Stimulated activated CD4-positive, alpha-beta T cell treated with anti-CD3 and anti-CD28 coated beads, Interleukin-2, amount 100 ng/mL, for 24 hours (primary cell): ENCODE measurements at places on chromosomes 1 and 21.

- DNase-seq, result peak; percentile 65
These were observed 28.4 kb upstream of the C1orf159 start for GRCh38 chr1:1144122-1144842.

- DNase-seq, result no peak
These were observed 49.6 kb downstream of the ATG4C start for GRCh38 chr1:62833529-62833928.

DNA sequence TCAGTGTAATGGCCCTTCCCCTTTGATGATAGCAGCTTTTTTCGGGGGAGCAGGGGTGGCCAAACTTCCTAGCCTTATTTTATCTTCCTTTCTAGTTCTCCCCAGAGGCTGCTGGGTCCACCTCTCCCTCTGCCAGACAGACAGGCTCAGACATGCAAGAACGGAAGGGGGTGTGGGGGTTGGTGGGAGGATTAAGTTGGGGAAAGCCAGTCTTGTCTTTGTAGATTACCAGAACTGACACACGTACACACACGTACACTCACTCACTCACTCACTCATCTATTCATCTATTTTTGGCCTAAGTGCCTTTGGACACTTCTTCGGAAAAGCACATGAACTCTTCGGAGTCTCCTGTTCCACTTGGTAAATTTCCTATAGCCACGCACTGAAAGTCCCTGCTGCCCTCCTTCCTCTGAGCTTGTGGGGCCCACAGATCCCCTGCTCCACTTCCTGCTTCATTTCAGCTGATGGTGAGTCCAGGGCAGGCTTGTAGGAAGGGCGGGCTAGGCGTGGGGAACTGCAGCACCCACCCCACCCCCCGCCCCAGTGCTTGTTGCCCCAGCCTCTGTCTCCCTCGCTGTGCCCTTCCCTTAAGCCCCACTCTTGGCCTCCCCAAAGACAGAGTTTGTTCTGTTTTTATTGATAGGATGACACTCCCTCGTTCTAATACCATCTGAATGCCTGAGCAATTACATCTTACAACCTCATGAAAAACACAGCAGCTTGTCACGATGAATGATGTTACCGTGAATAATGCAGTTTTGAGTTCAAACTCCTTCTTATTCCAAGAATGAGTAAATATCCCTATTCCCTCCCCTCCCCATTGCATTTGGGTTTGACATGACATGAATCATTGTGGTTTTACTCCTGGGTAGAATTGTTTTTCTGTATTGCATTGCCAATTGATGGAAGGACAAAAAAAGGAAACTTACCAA is 60.7 kb upstream of the ATP5PO start:
- DNase-seq, result peak; percentile 68

- DNase-seq, result no peak
These were observed 15.9 kb downstream of the CD58 start for GRCh38 chr1:116554924-116555323.

- DNase-seq, result no peak
These were observed 17.7 kb downstream of the FHAD1 start for GRCh38 chr1:15264769-15265168.

- no peak for DNase-seq
These were observed 45.1 kb upstream of the EPS15 start for GRCh38 chr1:51564124-51564523.

GRCh38 chr1:202182040-202182877 is 11.3 kb upstream of the LGR6 start:
- no peak for DNase-seq

GRCh38 chr1:117564227-117565075 is 41.4 kb upstream of the TENT5C start:
- DNase-seq, result no peak

DNA sequence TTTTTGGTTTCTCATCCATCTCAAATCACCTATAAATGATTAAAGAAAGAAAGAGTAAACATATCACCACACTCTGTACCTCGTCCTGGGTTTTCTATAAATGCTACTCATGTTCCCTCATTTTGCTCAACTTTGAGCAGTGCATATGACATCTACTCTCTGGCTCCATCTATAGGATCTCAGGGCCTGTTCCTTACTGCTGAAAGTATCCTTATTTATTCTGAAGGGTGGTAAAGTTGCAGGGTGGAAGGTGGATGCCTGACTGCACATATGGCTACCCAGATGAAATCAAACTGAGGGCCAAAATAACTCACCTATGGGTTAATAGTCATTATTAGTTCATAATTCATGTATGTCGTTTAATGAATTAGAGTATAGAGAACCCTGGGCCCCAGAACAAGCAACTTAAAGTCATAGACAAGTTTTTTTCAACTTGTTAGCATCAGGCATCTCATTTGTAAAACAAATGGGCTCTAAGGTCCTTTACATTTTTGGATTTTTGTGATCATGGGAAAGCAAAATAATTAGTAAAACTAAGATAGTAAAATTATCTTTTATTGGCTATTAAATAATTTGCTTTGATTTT is 46.5 kb downstream of the NCF2 start:
- DNase-seq, result no peak

GRCh38 chr21:36035381-36035791 is 24.9 kb downstream of the SETD4 start:
- no peak for DNase-seq

- no peak for DNase-seq
These were observed 45.7 kb downstream of the MTF2 start for GRCh38 chr1:93124556-93125355.

DNA sequence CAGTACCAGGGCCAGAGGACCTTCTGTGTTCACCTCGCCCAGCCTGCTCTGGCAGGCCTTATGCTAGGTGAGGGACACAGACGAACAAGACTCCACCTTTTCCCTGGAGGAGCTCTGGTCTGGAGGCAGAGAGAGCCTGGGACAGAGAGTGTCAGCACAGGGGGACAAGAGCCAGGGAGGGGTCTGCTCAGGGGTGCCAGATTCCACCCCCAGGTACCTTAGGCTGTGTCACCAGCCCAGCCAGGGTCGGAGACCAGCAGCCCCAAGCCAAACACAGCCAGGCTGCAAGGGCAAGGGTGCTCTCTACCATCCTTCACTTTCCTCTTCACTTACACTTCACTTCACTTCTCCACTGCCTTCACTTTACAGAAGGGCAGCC is 4.3 kb upstream of the LRP8 start:
- peak; percentile 13 for DNase-seq

- no peak for DNase-seq
These were observed 26.2 kb downstream of the ERI3 start for GRCh38 chr1:44328671-44329416.

DNA sequence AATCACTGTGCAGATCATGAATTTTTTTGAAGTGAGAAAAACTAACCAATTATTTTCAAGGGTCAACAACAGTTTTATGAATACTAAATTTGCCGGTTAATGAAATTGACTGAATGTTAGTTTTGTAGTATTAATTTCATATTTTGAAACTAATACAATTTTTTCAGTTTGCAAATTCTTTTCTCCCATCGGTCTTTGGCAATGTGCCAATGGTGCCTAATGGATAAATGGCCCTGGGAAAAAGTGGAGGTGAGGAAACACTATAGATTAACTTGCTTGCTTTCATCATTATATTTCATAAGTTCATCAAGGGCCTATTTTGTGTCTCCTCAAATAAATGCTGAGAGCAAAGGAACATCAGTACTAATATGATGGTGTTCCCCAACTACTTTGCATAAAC is 4.1 kb downstream of the C1orf141 start:
- no peak for DNase-seq

GRCh38 chr1:8671306-8671917 is 146.0 kb downstream of the RERE start:
- DNase-seq, result no peak

GRCh38 chr1:117527566-117528102 is 78.2 kb upstream of the TENT5C start:
- DNase-seq, result no peak

DNA sequence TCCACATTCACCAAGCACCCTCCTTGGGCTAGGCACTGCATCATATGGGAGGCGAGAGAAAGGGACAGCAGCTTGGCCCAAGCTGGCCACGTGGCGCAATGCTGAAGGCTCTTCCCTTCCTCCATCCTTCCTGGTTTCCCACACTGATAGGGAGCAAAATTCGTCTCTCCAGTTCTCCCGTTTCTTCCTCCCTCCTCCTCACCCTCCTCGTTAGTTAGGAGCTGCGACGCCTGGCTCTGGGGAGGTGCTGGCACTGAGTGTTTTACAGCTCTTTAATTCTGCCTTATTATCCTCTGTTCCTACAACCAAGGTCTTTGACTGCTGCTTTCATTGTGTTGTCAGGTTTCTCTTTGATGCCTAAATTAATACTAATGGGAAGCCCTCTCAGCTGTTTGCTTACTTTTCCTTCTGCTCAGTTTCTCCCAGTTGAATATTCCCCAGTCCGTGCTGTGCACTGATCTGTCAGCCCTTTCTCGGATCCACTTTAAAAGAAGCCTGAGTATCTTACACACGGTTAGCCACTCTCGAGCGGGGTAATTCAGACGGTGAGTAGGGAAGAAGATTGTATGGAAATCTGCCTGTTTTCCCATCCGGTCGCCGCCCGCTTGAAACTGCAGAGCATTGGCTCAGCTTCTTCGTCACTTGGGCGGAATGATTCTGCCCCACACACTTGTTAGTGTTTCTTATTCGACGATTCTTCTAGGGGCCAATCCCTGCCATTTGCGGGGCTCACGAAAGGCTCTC is 56.2 kb upstream of the SMYD2 start:
- DNase-seq, result no peak

- DNase-seq, result no peak
These were observed 52.6 kb upstream of the TRAPPC10 start for GRCh38 chr21:43959231-43960116.

- DNase-seq, result peak; percentile 30
These were observed 379.4 kb upstream of the RUNX1 start for GRCh38 chr21:35428489-35428888.

GRCh38 chr1:118785246-118785645 is 202.9 kb downstream of the TBX15 start:
- no peak for DNase-seq

DNA sequence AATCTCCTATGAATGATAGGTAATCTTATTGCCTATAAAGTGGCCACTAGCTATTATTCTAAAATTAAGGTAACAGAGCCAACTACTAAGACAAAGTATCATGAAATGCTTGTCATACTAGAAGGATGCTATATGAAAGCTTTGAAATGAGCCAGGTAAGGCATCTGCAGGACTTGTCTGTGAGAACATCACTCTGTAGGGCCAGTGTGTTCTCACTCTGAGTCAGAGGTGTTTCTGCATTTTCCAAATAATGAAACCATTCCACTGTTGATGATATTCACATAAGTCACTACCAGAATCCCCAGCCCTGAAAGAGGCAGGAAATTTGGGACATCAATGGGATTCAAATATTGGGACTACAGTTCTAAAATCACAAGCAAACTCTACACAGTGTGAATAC is 25.8 kb upstream of the GBP5 start:
- DNase-seq, result no peak

GRCh38 chr1:50929376-50929958 is 30.6 kb downstream of the FAF1 start:
- no peak for DNase-seq

GRCh38 chr1:26774462-26774861 is 13.3 kb upstream of the PIGV start:
- no peak for DNase-seq

- no peak for DNase-seq
These were observed 461.2 kb upstream of the RUNX1 start for GRCh38 chr21:35510294-35510693.

DNA sequence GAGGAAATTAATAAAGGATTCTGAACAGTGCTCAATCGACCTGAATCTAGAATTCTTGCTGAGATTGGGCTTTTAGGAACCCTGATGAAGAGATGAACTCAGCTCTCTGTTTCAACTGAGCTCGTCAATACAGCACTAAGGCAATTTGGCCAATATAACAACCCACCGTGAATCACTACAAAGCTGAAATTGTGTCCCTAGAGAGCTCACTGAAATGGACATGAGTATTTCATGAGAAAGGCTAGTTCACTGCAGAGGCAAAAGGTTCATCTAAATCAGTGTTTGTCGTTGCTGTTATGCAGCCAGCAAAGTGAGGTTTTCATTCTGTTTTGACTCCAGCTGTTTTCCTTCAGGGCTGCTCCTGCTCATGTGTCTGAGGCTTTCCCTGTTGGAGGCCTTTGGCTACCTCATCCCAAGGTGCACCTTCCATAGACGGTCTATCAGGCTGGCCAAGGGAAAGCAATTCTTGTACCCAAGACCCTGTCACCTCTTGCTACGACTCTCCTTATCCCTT is 83.5 kb downstream of the URB2 start:
- no peak for DNase-seq

DNA sequence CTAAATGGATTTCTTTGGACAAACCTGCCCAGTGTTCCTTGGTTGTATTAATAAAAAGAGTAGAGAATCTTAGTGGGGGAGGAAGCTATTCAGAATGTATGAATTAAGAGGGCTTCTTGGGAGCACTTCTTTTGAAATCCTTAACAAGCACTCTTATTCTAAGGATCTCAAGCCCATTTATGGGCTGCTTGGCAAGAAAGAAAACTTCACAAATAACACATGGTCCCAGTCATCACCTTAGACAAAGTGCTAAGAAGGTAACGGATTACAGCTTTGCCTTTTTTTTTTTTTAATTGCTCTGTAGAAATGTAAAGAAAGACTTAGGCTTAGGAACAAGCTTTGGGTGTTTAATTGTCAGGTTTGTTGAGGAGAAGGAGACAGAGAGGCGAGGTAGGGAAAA is 76.6 kb upstream of the IPO9 start:
- DNase-seq, result no peak

- no peak for DNase-seq
These were observed 14.3 kb downstream of the ALG6 start for GRCh38 chr1:63381741-63382140.

DNA sequence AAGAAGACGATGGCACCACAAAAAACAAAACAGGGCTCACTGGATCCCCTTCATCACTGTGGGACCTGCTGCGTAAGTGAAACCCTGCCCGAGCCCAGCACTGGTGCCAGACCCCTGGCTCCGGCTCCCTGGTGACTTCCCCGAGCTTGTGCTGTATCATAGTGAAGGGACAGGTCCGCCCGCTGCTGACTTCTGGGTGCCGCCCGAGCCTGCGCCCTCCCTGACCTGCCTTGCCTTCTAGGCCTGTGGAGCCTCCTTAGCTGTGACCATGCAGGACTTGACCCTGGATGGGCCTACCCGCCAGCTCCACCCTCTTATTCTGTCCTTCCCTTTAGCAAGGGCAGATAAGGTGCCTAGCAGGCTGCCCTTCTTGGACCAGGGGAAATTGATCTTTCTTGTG is 7.9 kb downstream of the TEX35 start:
- DNase-seq, result no peak
